ENCODE measurements at places on chromosomes 3 and 15.
A peak's percentile ranks its signal among the peaks of the same experiment; 100 is the strongest.

GRCh38 chr3:157423337-157423736 is 13.3 kb upstream of the PTX3 start:
- no peak for DNase-seq

- no peak for DNase-seq
These were observed 6.4 kb upstream of the FAM174B start for GRCh38 chr15:92661956-92662355.

DNA sequence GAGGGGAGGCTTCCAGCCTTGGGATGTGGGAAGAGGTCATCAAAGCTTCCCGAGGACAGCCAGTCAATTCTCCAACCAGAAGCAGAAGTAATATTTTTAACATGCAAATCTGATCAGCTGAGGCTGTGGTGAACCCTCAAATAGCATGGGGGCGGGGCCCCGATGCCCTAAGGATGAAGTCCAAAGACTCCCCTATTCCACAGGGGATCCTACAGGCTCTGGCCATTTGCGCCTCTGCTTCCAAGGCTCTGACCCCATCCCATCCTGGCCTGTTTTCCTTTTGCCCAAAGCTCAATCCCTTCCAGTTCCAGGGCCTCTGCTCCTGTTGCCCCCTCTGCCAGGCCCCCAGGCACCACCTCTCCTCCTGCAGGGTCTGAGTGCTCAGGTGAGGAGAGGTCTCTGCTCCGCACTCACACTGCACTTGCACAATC is 6.7 kb upstream of the CSK start:
- DNase-seq = no peak

DNA sequence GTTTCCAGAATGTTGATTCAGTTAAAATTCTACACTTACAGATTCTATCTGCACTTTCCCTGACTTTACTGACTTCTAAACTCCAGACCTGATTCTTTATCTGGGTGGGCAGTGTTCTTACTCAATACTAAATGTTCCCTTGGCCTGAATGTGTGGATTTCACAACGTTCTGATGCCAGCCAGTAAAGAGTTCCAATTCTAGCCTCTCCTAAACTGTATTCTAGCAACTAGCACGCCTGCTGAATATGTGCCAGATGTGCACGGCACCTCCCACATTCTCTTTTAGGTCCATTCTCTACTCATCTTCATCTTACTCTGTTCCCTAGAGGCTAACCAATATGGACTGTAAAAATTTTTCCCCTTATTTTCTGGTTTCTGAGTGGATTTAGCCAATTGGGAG is 479.5 kb upstream of the AGTR1 start:
- no peak for DNase-seq

- peak; percentile 44 for DNase-seq
These were observed 3.7 kb upstream of the TF start for GRCh38 chr3:133742351-133743091.

DNA sequence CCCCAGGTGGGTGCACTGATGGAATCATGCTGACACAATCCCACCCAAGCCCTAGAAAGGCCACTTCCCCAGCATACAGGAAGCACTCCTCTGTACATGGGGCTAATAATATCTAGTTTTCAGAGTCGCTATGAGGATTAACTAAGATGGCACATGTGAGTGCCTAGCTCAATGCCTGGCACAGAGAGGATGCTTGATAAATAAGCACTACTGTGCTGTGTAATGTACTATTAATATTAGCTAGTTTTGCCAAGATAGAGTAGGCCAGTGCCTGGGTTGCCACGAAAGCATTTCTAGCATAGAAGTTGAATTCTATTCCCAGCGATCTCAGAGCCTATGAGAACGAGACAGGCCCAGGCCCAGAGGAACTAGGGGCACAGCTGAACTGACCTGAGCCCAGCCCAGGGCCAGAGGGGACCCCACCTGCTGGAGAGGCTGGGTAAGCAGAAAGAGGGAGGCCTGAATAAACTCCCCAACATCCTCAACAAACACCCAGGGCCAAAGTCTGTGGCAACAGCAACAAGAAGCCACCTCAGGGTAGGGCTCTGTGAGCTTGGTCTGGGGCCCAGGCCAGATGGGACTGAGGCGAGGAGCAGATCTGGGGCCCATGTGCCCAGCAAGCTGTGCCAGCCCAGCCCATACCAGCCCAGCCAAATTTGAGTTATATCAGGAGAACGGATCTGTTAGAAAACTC is 7.6 kb upstream of the SEMA7A start:
- no peak for DNase-seq

DNA sequence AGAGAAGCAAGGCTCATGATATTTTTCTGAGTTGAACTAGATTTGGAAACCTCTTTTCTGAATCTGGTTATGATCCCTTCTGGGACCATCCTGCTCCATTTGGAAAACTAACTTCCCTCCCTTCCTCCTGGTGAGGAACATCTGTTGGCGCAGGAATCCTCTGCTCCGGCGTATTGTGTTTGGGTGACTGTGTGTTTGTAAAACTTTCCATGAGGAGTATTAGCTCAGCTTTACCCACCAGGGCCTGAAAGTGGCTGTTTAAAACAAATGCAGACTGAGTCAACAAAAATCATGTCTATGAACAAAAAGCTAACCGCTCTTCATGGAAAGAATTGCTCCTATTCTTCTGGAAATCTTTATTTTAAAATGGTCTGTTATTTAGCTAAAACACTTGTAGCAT is 17.7 kb downstream of the STARD9 start:
- no peak for DNase-seq

DNA sequence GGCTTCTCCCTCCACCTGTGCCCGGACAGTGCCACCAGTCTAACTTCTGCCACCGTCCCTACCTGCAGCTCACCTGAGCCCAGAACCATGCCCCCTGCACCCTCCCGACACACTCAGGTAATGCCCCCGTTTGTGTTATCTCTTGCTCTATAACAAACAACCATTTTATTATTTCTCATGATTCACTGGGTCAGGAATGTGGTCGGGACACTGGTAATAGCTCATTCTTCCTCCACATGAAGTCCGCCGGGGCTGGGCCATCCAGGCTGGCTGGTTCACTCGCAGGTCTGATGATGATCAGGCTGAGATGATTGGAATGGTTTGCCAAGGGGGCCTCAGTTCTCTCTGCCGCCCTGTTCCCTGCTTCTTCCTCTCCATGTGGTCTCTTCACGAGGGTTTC is 20.3 kb upstream of the NR2E3 start:
- no peak for DNase-seq

GRCh38 chr3:173892547-173892946 is 495.0 kb downstream of the NLGN1 start:
- DNase-seq = no peak

DNA sequence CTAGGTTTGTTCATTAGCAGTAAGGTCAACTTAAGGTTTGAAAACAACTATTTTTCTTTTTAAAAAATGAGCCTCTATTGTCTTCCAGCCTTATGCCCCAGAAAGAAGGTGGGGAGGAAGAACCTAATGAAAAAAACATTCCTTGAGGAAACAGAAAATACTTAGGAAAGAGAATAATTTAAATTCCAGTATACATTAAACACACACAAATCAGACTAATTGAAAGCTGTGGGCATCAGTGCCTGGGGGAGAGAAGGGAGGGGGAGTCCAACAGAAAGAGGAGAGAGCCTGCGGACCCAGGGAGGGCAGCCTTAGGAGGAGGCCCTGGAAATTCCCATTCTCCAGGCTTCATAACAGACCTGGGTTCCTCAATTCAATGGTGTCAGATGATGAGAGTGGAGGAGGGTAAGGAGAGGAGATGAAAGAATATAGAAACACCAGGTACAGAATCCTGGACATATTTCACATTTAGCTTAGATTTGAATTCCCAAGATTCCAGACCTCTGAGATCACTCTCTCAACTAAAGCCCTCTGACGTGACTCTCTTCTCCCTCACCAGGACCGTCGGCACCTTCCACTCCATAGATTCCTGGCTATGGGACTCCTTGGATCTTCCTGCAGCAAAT is 320.5 kb upstream of the UMPS start:
- no peak for DNase-seq

- DNase-seq = no peak
These were observed 676 bp downstream of the CNOT10 start for GRCh38 chr3:32685543-32686185.

DNA sequence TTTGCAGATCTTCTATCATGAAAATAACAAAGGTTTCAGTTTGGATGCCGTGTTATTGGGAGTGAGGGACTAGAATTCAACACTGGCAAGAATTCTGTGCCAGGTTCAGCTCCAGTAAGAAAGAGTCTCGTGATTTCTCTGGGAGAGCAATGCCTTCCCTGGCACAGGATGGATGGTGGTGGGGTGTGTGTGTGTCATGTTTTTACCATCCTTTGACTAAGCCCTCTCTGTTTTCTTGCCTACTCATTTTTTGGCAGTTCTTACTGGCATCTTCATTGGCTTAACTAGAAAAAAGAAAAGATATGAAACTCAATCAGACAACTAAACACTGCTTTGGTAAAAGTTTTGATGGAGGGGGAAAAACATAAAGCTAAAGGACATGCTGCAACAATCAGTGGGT is 86.6 kb downstream of the FMN1 start:
- no peak for DNase-seq

GRCh38 chr3:13046569-13047274 is 26.5 kb downstream of the IQSEC1 start:
- DNase-seq = no peak

DNA sequence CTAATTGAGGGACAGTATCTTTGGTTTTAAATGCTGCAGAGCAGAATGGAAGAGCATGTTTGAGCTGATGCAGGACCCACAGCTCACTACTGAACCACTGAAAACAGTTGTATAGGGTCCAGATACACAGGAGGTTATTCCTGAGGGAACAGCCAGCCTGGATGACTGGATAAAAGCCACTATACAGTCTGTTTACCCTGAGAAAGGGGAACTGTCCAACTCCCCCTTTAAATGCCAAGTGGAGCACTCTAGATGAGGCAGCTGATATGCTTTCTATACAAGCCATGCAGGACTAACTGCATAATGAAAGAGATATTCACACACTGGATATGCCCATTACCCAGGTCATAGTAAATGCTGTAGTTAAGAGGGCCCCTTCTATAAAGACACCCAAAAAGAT is 138.6 kb downstream of the IMPG2 start:
- DNase-seq = no peak

DNA sequence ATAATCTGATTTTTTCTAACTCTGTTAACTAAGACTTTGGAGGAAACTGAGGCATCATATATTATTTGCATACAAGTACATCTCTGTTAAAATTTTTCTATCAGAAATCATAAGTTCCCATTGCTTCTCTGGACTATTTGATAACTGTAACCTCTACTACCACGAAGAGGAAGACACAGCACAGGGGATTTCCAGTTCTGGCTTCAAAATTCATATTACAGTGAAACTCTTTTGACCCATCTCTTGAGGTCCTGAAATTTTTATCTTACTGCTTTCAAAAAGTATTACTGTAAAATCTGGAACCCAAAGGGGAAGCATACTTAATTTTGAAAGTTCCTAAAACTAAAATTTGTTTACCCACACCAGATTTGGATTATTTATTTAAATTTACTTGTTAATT is 4.2 kb downstream of the PLSCR1 start:
- DNase-seq = no peak

DNA sequence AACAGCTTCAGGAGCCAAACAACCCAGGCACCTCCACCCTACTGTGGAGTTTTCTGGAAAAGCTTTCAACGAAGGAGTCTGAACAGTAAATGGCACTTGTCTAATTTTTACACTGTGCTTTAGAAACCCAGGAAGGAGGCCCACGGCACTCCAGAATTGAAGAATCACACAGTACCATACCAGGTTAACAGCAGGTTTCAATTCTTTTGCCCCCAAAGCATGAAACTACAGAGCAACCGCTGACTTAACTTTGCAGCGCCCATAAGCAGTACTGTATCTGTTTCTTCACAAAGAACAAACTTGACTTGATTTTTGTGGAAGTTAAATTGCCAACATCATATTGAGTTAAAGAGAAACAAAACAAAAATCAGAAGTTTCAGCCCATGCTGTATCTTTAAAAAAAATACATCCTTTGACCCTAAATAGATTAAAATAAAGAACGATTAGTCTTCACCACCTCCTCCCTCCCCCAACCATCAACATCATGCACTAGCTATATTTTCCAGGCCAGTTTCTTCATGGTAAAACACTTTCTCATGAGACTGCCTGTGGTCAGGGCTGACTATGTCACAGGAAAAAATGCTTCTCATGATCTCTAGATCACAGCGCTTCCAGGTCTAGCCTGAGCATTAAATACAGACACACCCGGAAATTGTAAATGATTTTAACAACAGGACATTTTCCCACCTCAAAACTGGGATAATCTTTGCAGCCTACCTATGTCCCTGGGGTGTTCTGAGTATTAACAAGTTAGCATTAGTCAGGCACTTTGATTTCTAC is 456.3 kb downstream of the FOXP1 start:
- DNase-seq = no peak

DNA sequence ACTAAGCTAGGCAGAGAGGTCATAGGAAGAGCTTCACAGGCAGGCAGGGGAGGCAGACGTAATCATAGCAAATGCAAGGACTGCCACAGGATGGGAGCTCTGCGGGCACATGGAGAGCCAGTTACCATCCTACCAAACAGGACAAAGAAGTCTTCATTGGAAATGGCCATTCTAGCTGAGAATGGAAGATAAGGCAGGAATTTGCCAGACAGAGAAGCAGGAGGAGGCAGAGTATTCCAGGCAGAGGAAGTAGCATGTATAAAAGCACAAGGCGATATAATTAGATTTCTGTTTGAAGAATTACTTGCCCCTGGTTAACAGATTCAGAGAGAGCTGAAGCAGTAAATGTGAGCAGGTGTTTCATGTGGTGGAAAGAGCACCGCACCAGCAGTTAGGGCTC is 3.5 kb upstream of the SEMA5B start:
- DNase-seq = no peak

GRCh38 chr3:118817748-118818165 is 216.9 kb downstream of the IGSF11 start:
- DNase-seq = peak; percentile 83

DNA sequence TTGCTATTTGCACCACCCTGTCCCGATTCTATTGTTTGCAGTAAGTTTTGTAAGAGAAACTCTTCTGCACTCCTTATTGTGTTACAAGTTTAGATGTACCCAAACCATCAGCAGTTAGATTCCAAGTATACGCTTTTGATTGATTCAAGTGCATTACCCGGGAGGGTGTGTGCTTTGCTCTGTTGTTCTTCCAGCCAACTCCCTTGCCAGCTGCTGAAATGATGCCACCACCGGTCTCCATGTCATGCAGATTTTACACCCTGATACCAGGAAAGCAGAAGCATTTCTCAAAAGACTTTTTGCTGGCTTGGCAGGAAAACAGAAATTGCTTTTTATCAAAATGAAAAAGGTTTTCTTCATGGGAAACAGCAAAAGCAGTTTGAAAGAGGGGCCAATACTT is 1006.6 kb upstream of the CFAP20DC start:
- no peak for DNase-seq

Data from NCI-H1417 (cell line).